ENCODE measurements at places on chromosomes 7 and 10.

DNA sequence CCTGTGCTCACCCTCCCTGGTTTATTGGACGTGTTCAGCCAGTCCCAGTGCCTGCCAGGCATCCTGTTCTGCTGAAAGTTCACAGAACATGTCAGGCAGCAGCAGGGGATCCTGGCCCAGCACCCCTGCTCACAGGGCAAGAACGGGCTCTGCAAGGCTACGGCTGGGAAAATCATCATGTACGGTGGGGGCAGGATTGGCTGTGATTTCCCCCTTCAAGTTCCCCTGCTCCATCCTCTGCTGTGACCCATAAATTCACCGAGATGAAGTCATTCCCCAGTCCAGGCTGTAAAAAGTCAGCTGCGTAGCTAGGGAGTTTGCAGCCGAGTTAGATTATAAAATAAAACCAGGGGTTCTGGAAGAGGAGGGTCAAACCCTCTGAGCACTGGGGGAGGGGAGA, 484.1 kb upstream of the ZMIZ1 start:
- no peak for ATAC-seq

DNA sequence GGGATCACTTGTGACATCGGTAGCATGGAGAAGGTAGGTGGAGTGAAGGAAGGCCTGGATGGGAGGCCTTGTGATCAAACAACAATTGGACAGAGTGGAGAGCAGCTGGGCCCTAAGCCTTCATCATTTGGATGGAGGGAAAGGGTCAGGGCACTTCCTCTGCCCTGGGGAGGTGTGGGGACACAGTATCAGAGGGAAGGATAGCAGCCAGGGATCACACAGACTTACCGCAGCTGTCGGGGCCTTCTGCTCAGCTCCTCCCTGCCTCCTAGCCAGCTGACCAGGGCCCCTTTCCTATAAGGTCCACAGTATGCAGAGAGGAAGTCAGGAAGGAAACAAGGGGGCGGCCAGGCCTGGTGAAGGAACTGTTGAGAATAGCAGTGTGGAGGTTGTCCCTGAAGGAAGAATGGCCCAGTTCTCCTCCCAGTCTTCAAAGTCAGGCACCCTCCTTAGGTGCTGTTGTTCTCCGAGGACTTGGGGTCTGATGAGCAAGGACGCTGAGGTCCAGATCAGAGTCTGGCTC, 62.1 kb downstream of the ABCC2 start:
- no peak for ATAC-seq

- no peak for ATAC-seq
These were observed 37.7 kb downstream of the ATXN7L1 start for GRCh38 chr7:105838627-105839231.

DNA sequence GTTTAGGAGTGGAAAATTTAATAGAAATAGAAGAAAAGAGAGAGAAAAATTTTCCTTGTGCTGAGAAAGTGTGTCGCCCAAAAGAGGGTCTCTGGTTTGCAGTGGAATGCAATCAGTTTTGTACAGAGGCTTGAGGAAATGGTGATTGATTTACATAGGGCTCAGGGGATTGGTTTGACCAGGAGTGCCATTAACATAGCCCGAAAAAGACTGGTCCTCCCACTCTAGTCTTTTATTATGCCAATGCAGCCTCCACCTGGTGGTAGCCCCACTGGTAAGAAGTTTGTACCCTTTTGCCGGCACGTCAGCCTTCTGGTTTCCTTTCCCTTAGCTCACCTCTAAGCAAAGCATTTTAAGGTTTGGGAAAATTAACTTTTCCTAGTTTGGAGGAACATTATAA, 885.3 kb downstream of the XPNPEP1 start:
- ATAC-seq: no peak

DNA sequence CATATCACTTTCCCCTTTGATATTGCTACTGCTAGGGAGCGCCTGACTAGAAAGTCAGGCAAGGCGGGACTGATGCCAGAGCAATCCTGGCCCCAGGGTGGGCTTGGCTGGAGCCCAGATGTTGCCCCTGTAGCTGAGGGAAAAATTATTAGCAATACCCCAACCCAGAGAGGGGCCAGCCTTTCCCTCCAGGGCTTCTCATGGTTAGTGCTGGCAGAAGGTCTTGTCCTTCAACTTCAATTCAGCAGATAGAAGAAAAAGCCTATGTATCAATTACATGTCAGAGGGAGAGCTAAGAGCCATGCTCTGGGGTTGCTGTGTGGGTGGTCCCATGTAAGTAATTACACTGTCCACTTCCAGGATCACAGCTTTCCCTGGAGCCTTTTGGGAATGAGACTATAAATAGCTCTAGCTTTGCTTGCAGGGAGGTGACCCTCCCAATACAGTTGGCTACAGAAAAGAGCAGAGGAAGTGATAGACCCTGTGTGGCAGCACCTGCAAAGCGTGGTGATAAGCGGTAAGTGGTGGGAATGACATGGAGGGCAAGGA, 579.1 kb downstream of the CCSER2 start:
- ATAC-seq: no peak

- ATAC-seq: no peak
These were observed 63.8 kb downstream of the KLHDC10 start for GRCh38 chr7:130134106-130134636.
